ENCODE measurements at places on chromosomes 4 and X. TPM values are rescaled to one million over a fixed set of nuclear protein-coding genes. Genes with fewer than 3 reads are reported as not detected.
A peak's percentile ranks its signal among the peaks of the same experiment; 100 is the strongest.

PNCK gene
- total RNA-seq: not detected

SOD3 gene
- total RNA-seq: 2.9 TPM

SLITRK4 gene
- not detected for total RNA-seq

CENPI gene
- total RNA-seq: 0.40 TPM

DNA sequence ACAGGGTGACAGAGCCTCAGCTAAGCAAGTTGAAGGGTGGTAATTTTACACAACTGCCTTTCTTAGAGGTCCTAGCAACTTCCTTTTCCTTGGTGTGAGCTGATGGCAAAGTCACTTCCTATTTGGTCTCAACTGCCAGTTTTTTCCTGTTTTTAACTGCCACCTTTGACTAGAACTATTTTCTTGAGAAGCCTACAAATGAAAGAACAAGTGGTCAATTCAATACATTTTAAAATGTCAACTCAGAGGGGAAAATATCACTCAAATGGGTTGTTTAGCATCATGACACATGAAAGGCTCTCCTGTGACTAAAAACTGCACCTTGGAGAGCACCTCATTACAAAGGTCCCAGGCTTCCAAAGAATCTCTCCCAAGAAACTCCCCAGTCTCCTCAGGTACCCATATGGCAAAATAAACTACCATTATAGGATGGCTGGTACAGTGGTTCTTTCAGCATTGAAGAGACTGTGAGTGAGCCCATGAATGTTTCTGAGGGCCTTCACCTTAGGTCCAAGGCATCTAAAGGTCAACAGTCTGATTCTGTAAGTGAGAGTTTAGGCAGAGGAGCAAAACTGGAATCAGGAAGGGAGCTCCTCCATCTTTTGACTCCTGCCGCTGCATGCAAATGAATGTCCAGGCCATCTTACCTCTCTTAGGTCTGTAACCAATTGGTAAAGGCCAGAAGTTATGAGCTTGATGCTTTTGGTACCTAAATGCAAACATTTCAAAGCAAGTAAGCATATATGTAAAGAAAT, 5.5 kb upstream of the STK26 start:
- no peak for DNase-seq

DNA sequence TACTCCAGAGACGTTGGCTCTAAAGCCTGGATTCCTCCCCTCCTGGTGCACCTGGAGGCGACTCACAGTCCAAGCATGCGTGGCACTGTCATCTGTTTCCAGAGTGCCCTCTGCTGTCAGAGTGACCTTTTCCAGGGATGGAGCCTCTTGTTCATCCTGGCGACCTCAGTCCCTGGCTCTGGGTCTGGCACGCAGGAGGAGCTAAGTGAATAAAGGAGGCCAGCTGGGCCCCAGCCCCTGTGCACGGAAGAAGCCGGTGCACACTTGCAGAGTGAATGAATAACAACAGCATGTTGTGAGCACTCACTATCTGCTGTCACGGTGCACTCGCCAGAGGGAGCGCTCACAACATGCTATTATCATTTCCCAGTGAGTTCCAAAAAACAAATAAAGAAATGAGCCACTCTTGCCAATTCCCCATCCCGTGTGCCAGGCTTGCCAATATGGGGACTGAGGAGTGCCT, 27.8 kb upstream of the PSAPL1 start:
- DNase-seq: peak; percentile 58

- DNase-seq: no peak
Measured at GRCh38 chr4:57044996-57045395, 65.2 kb downstream of the IGFBP7 start.

GRCh38 chrX:34379891-34380290, 247.8 kb upstream of the FAM47A start:
- DNase-seq: no peak
